NCI-H524 treated with DMSO at 0.1 percent for 48 hours (cell line): ENCODE measurements at places on chromosomes 2 and 18.

- DNase-seq, result no peak
Observed at GRCh38 chr2:121748202-121748601, 7.2 kb upstream of the TSN start.

DNA sequence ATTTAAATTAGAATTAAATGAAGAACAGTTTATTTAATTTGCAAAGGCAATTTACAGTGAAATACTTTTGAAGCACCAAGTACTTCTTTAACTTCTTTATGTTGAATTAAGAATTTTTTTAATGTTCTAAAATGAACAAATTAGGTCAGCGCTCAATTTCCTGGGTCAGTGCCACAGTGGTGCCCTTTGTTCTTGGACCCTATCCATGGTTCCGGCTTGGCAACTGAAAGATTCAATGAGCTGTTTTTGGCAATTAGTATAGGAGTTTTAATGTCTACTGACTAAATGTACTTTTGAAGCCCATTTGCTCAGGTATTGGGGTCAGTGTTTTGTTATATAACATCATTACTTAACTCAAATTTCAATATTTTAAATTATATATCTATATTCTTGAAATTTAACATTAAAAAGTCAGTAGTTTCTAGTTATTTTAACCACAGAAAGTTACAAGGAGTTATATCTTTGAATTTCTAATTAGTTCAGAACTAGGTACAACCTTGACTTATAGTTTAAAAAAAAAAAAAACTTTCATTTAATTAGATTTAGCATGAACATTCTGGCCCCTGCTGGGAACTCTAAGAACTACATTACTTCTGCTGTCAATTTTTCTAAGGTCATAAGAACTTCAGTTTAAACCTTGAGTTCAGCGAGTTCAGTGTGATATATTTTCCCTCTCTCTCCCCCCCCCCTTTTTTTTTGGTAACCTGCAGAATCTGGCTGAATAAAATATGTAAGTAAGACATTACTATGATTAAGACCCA lies 7.6 kb upstream of the MSTN start:
- no peak for DNase-seq

- peak; percentile 87 for DNase-seq
Observed at GRCh38 chr2:41622301-41622700, 425.5 kb upstream of the PKDCC start.

- no peak for DNase-seq
Observed at GRCh38 chr2:121387591-121388325, 102.8 kb upstream of the TFCP2L1 start.

GRCh38 chr2:27897717-27898116 lies 7.2 kb downstream of the BABAM2 start:
- DNase-seq, result no peak

GRCh38 chr2:227006189-227006897 lies 157.7 kb downstream of the COL4A4 start:
- no peak for DNase-seq

- no peak for DNase-seq
Observed at GRCh38 chr2:54578648-54579045, 122.5 kb downstream of the SPTBN1 start.

- no peak for DNase-seq
Observed at GRCh38 chr2:152609154-152609553, 108.1 kb downstream of the PRPF40A start.
